Stimulated activated CD4-positive, alpha-beta T cell treated with anti-CD3 and anti-CD28 coated beads, Interleukin-15, amount 100 ng/mL, for 48 hours (primary cell): ENCODE measurements at places on chromosomes 12 and 14.

DNA sequence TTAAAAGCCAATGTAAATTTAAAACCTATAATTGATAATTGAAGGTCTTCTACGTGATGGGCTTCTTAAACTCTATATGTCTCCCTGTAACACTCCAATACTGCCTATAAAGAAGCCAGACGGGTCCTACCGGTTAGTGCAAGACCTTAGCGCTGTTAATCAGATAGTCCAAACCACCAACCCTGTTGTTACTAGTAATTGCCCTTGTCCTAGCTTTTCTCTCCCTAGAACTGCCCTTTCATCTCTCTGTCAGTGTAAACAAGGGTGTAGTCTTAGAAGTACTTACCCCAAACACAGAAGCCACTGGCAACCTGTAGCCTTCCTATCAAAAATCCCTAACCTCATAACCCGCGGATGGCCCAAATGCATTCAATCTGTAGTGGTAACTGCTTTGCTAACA lies 243.0 kb upstream of the DIO3 start:
- DNase-seq: no peak

GRCh38 chr14:44428231-44428945 lies 78.7 kb downstream of the FSCB start:
- DNase-seq: no peak

DNA sequence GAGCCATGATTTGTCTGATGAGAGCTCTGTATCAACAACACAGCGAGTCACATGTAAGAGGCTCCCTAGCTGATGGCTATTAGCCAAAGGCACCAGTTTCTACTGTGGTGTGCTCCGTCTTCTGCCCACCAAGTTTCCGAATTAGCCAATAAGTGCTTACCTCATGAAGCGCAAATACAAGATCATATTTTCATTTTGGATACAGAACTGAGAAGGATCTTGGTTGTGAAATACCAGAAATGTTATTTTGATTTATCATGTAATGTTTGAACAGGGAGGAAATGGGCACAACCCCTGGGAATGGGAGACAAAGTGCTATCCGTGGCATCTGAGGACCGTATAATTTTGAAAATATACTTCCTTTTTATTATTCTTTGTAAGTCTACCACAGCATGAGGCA lies 234.3 kb downstream of the DACT1 start:
- DNase-seq: no peak

DNA sequence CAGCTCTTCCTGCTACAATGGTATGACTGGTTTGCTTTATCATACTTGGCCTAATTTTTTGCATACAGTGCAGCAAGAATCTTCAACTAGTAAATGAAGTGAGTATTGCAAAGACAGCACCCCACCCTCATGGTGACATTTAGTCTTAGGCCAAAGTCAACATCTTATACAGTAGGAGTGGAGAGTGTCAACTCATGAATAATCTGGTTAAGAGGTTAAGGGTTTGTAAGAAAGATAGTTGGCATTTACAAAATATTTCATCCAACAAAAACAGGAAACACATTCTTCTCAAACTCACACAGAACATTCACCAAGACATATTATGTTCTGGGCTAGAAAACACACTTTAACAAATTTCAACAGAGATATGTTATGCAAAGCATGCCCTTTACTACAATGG lies 2.2 kb upstream of the OAS1 start:
- no peak for DNase-seq

- DNase-seq: peak; percentile 32
These were observed 966 bp downstream of the SINHCAF start for GRCh38 chr12:31324845-31325523.

DNA sequence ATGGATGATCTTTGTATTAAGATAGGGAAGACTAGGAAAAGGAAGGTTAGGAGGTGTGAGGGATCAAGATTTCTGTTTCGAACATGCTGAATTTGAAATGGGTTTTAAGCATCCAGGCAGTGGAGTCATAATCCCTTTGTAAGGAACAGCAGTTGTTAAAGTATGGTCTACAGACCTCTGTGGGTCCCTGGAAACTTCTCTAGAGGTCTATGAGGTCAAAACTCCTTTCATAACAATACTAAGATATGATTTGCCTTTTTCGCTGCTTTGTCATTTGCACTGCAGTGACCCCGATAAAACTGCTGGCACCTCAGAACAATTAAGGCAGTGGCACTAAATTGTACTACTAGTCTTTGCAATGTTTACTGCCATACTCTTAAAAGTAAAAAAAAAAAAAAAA lies 1.5 kb downstream of the RAD51AP1 start:
- no peak for DNase-seq

DNA sequence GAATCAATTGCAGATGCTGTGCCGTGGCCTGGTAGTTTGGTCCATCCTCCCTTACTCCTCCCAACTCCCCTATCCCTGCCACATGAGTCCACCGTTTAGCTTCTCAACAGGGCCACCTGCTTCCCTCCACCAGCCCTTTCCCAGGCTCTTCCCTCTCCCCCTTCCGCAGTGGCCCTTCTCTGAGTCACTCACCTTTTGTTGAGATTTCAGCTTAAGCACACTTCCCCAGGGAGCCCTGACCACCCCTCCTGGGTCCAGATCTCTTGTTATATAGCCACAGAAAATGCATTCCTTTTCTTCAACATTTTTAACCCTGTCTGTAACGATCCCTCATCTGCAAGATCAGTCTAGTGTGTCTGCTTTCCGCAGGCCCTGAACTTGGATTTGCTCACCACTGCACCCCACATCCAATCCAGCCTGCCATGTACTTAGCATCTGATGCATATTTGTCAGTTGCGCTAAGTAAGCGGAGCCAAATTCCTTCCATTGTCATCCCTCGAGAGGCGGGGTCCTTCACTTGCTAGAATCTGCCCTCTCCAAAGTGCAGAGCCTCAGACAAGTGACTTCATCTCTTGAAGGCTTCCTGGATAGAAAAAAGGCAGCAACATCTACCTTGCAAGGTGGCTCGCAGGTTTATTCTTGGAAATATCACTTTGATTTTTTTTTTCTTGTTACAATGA lies 41.1 kb downstream of the TMEM63C start:
- no peak for DNase-seq

DNA sequence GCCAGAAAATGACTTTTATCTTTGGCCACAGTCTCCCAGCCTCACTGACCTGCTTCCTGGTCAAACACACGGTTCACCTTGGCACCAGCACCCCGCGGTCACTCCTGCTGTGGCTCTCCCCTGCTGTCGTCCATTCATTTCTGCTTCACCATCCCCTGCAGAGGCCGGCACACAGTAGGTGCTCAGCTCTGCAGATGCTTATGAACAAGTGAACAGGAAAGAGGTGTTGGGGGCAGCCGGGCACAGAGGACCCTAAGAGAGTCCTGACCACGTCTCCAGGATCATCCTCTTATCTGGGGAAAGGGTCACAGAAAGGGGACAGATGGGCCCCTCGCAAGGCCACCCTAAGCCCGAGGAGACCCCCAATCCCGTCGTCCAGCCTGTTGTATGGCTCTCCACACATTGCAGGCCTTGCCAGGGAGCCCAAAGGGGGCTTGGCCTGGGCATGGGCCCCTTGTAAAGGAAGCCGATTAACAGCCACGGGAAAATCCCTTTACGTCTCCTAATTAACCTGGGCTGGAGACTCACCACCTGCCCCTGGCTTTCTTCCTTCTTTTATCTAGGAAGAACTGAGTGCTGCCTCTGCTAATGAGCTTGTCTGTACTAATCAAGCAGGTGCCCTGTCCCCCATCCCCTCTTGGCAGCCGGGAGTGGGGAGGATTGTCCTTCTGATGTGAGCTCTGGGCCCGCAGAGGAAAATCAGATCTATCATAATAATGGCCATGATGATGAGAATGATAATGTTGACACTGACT lies 119.2 kb downstream of the AACS start:
- DNase-seq: no peak

DNA sequence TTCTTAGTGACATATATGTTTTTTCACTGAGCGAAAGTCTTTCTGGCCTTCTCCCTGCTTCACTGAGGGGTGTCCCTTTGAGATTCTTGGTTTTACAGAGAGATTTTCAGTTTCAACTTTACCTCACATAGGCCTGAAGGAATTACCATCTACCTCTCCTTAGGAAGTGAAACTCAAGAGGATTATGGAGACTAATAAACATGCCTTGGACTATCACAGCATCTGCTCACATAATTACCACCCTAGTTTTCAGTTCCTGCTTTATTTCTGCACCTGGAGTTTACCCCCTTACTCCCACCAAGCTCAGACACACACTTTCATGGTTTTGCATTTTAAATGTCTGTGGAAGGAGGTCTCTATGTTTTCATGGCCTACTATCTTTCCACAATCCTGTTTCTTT lies 118.3 kb upstream of the SCAF11 start:
- no peak for DNase-seq
